Left ventricle myocardium inferior (tissue), 1 donor: ENCODE measurements at places on chromosomes 4 and X.
A peak's percentile ranks its signal among the peaks of the same experiment; 100 is the strongest.

DNA sequence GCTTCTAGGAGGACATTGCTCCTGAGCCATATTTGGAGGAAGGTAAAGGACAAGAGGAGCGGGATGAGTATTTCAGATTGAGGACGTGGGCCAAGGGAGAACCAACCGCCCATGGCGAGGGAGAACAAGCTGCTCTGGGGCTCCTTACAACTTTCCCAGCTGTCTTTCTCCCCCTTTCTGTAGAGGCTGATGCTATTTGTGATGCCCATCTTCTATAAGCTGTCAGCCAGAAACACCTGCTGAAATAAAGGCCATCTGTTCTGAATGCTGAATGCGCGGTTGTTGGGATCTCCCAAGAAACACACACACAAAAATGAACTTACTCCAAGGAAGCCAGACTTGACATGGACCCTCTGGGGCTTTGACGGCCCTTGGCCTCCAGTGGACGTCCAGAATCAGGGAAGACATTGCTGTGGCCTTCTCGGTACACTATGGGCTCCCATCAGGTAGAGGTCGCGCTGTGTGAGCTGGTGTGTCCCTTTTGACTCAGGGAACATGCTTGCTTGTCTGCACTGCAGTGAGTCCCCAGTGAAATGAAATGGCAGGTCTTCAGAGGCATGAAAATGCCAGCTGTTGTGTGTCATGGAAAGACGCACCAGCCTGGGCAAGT is 30.9 kb downstream of the RWDD4 start:
- DNase-seq, result no peak

DNA sequence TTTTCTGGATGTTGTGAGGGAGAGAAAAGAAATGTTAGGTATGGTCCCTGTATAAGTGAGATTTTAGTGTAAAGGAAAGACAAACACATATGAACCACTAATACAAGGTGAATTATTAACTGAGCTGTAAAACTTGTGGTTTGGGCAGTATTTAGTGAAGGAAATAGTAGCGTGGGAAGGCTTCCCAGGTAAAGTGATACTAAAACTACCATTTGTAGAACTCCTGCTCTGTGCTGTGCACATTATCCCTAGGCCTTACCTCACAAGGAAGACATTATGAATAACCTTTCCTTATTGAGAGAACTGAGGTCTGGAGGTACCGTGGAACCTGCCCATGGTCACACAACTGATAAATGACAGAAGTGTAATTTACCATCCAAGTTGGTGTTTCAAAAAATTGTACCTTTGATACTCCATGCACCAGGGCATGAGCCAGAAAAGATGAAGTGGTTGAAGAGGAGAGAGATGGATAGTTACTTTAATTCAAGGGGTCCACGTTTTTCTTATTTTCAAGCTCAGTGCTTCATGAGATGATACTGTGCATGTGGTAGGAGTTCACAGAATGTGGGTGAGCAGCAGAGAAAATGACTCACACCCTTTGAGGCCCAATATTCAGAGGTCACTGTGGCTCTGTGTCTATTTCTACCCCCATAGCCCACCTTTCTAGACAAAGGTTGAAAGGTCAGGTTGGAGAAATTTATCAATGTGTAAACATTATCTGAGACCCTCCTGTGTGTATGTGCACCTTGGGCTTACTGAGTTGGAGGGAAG is 2.6 kb upstream of the VSIG4 start:
- DNase-seq, result no peak

- DNase-seq, result no peak
Measured at GRCh38 chrX:25028726-25029125, 13.0 kb upstream of the ARX start.

- DNase-seq, result no peak
Measured at GRCh38 chr4:19947349-19947748, 304.4 kb upstream of the SLIT2 start.

- no peak for DNase-seq
Measured at GRCh38 chr4:166091912-166092510, 219.0 kb downstream of the TLL1 start.

- DNase-seq, result no peak
Measured at GRCh38 chr4:1830642-1831228, 25.2 kb downstream of the LETM1 start.

GRCh38 chr4:95869961-95870500 is 30.1 kb downstream of the PDHA2 start:
- DNase-seq, result no peak

DNA sequence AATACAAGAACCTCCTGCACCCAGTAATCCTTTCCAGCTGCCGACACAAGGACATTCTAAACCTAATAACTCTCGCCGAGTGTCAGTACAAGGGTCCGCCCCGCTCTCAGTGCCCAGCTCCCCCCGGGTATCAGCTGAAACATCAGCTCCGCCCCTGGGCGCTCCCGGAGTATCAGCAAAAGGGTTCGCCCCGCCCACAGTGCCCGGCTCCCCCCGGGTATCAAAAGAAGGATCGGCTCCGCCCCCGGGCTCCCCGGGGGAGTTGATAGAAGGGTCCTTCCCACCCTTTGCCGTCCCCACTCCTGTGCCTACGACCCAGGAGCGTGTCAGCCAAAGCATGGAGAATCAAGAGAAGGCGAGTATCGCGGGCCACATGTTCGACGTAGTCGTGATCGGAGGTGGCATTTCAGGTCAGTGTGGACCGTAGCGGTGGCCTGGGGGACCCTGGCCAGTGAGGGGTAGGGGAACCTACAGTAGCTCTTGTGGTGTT is at the start of gene MAOA:
TSS of gene MAOA (plus strand) at position 295 of the 490 bp plus-strand sequence. CDS start at position 338, 43 bp downstream.
- peak; percentile 80 for DNase-seq

DNA sequence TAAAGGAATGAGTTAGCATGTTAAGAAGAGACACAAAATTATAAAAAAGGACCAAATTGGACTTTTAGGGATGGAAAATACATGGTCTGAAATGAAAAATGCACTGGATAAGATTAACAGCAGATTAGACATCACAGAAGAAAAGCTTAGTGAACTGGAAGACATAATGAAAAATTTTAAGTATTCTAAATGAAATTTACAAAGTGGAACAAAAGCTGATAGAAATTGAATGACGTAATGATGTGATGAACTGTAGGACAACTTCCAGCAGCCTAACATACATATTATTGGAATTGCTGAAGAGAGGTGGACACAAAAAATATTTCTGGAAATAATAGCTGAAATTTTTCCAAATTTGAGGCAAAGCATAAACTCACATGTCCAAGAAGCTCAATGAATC is 39.6 kb upstream of the GPR173 start:
- no peak for DNase-seq

GRCh38 chrX:47191331-47191730 is 2.3 kb upstream of the UBA1 start:
- DNase-seq, result no peak

GRCh38 chrX:63743596-63743995 is 41.4 kb downstream of the ARHGEF9 start:
- no peak for DNase-seq

- DNase-seq, result peak; percentile 59
Measured at GRCh38 chrX:129706400-129707072, 32.2 kb upstream of the XPNPEP2 start.
